ENCODE measurements at places on chromosomes 16 and 17.
A peak's percentile ranks its signal among the peaks of the same experiment; 100 is the strongest.

DNA sequence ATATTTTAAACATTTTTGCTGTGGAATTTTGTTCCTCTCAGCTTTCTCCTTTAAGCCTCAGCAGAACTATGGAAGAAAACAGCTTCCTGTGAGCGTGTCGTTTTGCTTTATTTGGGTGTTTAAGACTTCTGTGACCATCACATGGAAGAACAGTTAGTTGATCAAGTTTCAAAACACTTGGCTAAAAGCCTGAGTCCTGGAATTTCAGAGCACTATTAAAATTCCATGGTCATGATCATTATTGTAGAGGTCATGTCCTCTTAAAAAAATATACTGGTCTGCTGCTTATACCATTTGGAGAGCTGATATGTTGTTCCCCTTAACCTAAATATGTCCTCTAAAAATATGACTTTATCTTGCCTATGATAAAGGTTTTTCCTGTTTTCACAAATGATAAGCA lies 12.6 kb upstream of the CDR2 start:
- DNase-seq: no peak

- DNase-seq: no peak
These were observed 439.2 kb upstream of the ERCC4 start for GRCh38 chr16:13480801-13481200.

DNA sequence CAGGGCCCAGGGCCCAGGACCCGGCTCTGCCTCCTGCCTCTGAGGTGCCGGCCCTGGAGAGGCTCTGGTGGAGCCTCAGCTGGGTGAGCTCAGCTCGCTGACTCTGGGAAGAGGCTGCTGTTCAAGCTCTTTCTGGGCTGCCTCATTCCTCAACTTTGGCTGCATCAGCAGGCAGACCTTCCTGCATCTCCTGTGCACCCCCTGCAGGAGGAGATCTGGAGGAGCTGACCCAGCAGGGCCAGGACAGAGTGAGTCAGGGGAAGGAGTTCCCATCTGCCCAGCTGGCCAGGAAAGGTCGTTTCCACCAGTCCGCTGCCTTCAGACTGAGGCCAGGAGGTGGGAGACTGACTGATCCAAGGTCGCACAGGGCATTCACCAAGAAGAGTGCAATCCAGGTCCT lies 10.7 kb downstream of the CRHR1 start:
- no peak for DNase-seq

GRCh38 chr16:1647856-1648255 lies 30.2 kb upstream of the JPT2 start:
- no peak for DNase-seq

GRCh38 chr17:29591737-29592608 lies 959 bp upstream of the ANKRD13B start:
- DNase-seq: peak; percentile 83

DNA sequence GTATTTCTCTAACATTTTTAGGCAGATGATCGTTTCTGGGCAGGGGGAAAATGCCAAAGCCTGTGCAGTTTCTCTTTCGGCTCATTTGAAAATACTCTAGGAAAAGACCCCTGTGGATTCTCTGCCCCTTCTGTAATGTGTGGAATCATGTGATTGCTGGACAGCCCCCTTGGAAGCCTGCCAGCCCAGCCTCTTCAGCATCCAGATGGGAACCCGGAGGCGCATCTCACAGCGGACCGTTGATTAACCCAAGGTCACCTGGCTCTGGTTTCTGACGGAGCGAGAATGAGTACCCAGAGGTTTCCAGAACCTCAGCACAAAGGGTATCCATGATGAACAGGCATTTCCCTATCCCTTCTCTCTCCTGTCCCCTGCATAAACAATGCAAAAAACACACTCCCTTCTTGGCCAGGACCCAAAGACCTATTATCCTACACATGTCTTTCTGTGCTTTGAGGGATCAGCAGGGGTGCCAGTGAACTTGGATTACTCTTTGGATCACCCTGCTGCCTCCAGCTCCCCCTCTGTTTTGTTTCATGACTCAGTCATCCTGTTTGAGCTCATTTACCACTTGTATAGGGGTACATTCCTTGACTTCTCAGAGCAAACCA lies 957.1 kb upstream of the RBFOX1 start:
- no peak for DNase-seq

DNA sequence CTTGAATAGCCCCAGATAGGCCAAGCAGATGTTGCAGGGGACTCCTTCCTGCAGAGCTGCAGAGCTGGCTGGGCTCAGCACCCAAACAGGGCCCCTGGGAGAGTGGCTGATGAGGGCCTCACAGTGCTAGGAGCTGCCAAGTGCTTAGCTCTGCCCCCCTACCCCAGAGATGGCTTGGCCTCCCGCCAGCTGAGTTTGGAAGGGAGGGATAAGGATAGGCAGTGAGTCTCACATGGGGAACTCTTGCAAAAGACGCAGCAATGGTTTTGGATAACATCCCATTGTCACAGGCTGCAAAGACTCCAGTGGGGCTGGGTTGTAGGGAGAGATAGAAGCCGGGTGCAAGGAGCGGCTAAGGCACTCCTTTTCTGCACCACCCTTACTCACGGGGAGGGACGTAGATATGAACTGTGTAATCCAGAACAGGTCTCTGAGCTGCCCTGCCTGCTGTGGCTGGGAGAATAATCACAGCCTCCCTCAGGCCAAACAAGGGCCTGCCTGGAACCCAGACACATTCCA lies 52.9 kb upstream of the MAF start:
- DNase-seq: no peak

GRCh38 chr17:59483860-59484259 lies 81.5 kb upstream of the DHX40 start:
- DNase-seq: no peak

- DNase-seq: peak; percentile 63
These were observed 1.4 kb upstream of the CEMP1 start for GRCh38 chr16:2532494-2533141.

GRCh38 chr17:41116297-41116696 lies 1.9 kb downstream of the KRTAP4-11 start:
- DNase-seq: no peak

DNA sequence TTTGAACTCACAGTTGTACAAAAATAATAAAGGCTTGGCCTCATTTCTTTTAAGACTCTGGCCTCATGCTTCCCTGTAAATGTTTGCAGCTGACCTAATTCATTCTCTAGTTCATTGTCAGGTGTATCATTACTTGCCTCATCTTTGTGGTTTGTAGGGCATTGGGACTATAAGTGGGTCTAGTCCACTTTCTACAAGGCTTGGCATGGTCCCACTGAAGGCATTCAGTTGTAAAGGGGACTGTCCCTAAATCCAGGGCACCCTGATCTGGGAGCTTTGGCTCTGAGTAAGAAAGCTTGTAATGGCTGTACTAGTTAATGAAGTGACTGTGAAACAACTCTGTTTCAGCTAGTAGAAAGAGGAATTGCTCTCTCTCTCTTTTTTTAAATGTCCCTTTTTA lies 2.7 kb downstream of the KCTD2 start:
- no peak for DNase-seq

- DNase-seq: no peak
These were observed 11.4 kb downstream of the ARSG start for GRCh38 chr17:68302666-68303065.

DNA sequence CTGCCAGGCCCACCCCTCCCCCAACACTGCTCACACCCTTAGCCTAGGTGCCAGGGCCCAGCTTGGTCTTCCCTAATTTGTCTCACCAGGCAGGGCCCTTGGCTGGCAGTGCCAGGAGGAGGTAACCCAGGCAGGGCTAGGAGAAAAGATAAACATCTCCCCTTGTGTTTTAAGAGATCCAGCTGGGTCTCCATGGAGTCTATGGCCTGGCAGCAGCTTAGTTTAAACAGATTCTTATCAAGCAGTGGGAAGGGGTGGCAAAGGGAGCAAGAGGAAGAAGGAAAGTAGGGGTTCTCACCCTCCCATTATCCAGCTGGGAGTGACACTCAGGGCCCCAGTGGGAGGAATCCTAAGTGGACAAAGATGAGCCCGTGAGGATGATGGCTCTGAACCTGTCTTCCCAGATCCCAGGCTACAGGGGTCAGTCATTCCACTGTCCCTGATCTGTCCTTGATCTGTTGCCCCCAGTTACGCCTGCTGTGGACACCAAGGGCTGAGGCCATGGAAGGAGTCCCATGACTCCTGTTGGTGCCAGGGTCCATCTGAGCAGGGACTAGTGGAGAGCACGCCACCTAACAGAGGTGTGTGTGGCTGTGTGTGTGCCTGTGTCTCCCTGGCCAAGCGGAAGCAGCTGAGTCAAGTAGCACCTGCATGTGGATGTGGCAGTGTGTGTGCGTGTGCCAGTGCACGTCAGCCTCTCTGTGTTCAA lies 47.4 kb upstream of the MEIOC start:
- DNase-seq: no peak

GRCh38 chr16:60648290-60648689 lies 1387.9 kb downstream of the CDH8 start:
- DNase-seq: no peak

DNA sequence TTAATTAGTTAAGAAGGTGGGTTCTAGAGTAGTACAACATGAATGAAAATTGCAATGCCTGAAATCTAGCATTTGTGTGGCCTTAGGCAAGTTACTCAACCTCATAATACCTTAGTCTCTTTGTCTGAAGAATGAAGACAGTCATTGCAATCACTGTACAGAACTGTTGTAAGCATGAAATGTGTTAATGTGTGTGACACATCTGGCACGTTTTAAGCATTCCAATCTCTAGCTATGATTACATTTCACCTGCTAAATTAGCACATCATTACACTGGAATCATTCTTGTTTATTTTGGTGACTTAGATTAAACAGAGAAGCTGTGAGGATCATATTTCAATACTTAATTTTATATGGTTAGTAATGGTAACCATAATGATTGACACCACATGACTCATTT lies 629.7 kb upstream of the KIF2B start:
- DNase-seq: no peak

DNA sequence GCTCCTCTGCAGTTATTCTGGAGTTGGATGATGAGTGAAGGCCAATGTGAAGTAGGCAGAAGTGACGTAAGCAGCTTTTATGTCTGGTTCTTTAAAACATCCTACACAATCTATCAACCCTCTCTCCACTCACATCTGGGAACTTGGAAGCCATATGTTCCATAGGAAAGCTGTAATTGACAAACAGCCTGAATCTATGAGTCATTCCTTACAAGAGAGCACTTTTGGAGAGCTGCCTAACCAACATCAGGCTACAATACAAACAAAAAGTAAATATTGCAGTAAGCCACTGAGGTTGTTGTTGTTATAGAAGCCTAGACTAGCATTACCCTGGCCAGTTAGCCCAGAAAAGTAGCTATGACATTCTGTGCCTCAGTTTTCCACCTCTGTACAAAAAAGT lies 5.9 kb downstream of the CCL7 start:
- no peak for DNase-seq

DNA sequence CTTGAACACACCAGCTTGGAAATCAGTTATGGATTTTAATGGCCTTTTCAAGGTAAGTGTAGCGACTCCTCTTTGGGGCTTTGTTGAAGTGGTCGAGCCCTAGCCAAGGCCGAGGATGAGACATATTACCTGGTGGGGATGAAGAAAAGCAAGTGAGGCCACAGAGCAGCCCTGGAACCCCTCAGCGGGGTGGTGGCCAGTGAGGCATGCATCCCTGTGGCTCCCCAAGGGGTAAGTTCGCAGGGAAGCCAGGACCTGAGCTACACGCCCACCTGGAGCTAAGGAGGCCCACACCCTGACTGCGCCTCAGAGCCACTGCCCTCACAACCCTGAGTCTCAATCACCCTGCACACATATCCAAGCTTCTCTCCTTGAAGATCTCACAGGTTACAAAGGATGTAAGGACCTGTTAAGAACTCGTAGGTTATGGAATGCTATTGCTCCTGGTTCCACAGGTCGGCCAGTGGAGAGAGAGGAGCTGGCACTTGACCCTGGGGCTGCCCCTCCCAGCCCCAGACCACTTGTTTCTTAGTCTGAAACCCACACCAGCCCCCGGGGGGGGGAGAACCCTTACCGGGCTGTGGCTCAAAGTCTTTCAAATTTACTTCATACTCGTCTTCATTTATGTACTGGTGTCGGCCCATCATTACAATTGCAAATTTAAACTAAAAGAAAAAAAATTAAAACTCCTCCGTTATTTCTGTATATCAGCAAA lies 12.0 kb downstream of the LITAFD start:
- DNase-seq: no peak

DNA sequence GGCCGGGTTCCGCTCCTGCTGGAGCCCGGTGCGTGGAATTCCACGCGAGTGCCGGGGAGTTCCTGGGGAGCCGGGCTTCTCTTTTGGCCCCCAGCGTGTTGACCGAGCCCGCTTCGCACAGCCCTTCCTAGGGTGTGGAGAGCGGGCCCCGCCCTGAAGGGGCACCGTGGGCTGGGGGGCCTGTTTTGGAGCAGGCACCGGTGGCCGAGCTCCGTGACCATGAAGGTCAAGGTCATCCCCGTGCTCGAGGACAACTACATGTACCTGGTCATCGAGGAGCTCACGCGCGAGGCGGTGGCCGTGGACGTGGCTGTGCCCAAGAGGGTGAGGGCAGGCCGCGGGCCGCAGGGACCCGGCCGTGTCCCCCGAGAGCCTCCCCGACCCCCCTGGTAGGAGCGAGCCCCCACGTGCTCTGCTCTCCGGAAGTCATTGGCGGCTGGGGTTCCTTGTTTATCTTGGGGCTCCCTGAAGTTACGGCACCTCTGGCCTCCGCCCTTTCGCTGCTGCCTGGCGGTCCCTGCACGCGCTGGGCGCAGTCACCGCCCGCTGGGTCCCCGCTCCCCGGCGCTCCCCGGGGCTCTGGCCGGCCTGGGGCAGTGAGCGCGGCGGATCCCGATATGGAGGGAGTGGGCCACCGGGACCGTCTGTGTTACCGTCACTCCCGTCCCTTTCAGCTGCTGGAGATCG lies 528 bp downstream of the HAGHL start:
- DNase-seq: peak; percentile 40

GRCh38 chr16:3816326-3816725 lies 64.2 kb downstream of the CREBBP start:
- DNase-seq: no peak

DNA sequence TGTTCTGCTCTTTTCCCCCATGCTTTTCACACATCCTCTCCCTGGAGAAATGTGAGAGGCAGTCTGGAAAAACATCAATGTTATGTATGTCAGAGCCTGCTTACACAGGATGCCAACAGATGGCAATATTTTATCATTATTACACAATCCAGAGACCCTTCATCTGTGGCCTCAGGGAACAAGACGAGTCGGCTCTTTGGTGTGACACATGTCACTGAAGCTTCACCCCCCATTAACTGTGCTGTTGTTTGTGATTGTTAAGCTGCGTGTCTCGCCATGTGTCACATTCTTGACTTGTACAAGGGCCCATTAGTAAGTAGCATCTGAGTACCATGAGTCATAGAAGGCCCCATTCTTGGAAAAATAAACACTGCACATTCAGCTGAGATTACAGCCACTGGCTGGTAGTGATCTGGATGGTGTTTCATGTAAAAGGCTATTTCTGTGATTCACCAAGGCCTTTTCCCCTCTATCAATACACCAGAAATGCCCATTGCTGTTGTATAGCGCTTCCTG lies 682.1 kb upstream of the SOX9 start:
- no peak for DNase-seq

DNA sequence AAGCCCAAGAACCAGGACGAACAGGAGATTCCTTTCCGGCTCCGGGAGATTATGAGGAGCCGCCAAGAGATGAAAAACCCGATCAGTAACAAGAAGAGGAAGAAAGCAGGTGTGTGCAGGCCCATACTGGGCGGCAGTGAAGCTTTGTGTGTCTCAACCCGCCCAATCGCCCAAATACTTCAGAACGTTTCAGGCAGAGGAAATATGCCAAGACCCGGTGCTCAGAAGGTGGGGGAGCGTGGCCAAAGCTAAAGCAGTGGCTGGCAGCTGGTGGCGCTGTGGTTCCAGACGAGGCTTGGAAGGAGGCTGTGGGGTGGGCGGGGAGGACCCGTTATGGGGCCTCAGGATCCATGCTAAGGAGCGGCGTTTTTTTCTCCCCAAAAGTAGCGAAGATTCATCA lies 1.2 kb downstream of the CCDC137 start:
- DNase-seq: no peak

GRCh38 chr16:46882304-46882939 lies 1.7 kb upstream of the GPT2 start:
- DNase-seq: no peak

All from activated T-cell treated with anti-CD3 and anti-CD28 coated beads, Interleukin-2, amount 50 U/mL, for 1 hour (primary cell).